ENCODE measurements at places on chromosomes 5 and 9.

- no peak for DNase-seq
Observed at GRCh38 chr9:70600506-70600905, 186.0 kb upstream of the KLF9 start.

- no peak for DNase-seq
Observed at GRCh38 chr5:10724781-10725507, 36.1 kb downstream of the DAP start.

DNA sequence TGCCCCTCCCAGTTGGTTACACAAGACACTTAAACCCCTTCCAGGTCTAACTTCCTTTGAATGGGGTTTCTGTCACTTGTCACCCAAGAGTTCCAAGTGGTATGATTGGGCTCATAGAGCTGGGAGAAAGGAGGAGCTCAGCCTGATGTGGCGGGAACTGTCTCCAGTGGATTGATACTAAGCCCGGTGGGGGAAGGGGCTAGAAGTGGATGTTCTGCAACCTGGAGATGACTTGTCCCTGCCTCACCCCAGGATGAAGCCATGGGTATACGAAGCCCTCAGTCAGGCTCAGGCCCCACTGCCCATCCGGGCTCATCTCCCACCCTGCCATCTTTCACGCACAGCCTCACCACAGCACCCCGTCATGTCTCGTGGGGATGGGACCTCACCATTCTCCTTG, 203.9 kb downstream of the CDK5RAP2 start:
- no peak for DNase-seq

- DNase-seq: no peak
Observed at GRCh38 chr9:22216730-22217172, 207.6 kb upstream of the CDKN2B start.

- DNase-seq: no peak
Observed at GRCh38 chr5:181028032-181028819, 11.8 kb upstream of the BTNL9 start.

DNA sequence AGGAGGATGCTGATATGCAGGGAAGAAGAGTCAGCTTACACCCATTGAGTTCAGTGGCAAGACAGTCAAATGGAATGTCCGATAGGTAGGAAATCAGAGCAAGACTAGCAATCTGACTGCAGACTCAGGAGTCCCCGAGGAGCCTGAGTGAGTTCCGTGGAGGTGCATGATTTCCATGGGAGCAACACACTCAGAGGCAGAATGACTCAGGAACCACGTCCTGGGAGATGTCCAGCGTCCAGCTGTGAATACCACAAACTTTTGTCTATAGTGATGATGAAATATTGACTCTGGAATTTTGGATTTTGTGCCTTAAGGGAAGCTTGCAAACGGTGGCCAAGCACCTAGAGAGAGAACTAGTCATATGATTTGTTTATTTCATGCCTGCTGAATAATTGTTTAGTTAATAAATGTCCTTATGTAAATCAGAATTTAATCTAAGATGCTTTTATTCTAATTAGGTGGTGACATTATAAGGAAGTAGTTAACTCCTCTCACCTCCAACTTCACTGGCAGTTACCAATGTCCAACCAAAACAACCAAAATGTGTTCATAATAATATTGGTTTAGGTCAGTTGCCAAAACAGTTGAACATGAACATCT, 100.4 kb downstream of the PDE4D start:
- no peak for DNase-seq

DNA sequence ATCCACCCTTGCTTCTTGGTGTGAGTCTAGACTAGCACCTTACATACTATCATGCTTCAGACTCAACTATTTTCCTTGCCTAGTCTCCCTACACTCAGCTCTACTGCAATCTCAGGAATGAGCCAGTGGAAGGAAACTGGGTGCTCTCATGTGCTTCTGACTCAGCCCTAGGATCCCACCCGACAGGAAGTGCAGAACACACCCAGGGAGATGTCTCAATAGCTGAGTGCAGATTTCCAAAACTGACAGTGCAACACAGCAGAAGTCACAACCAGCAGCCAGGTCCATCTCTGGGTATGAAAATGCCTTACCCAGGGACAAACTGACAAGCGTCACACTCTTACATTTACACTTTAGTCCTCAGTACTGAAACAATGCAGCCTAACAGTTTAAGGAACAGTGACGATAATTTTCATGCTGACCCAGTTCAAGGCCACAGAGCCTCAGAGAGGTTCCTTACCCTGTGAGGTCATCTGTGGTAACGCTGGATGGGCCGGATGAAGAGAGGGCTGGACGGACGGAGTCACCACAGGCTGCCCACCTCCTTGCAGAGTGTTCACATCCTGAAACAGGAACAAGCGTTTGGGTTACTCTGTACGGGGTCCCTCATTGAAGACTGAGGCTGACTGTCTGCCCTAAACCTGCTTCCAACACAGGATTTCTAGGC, 33.0 kb downstream of the FKBP15 start:
- peak; percentile 79 for DNase-seq

GRCh38 chr5:58761407-58761806, 178.5 kb downstream of the RAB3C start:
- no peak for DNase-seq

GRCh38 chr5:78355561-78355960, 4.9 kb upstream of the SCAMP1 start:
- DNase-seq: no peak

- DNase-seq: no peak
Observed at GRCh38 chr9:122060481-122060880, 32.6 kb downstream of the TTLL11 start.

GRCh38 chr9:137077758-137078693, 709 bp downstream of the UAP1L1 start:
- no peak for DNase-seq

GRCh38 chr5:137236252-137236651, 262.9 kb downstream of the SPOCK1 start:
- no peak for DNase-seq

- DNase-seq: no peak
Observed at GRCh38 chr9:135729480-135729879, 27.5 kb downstream of the KCNT1 start.

DNA sequence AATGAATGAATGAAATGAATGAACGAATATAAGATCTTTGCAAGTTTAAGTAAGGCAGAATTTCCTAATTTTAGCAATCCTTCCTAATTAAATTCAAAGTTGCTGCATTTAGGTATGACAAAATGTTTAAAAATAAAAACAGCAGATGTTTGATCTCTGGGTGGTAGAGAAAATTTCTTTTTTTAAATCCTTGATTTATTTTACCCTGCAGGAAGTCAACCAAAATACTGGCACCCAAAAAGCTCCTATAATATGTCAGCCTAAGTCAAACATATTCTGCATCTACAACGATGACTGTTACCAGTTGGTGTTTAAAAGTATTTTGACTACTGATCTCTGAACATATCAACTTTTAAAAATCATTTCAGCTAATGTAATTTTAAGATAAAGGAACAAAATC, 58.4 kb downstream of the TTC39B start:
- no peak for DNase-seq

- no peak for DNase-seq
Observed at GRCh38 chr5:139403418-139403786, 487 bp downstream of the SPATA24 start.

GRCh38 chr9:33381231-33381791, 21.1 kb downstream of the AQP7 start:
- no peak for DNase-seq

DNA sequence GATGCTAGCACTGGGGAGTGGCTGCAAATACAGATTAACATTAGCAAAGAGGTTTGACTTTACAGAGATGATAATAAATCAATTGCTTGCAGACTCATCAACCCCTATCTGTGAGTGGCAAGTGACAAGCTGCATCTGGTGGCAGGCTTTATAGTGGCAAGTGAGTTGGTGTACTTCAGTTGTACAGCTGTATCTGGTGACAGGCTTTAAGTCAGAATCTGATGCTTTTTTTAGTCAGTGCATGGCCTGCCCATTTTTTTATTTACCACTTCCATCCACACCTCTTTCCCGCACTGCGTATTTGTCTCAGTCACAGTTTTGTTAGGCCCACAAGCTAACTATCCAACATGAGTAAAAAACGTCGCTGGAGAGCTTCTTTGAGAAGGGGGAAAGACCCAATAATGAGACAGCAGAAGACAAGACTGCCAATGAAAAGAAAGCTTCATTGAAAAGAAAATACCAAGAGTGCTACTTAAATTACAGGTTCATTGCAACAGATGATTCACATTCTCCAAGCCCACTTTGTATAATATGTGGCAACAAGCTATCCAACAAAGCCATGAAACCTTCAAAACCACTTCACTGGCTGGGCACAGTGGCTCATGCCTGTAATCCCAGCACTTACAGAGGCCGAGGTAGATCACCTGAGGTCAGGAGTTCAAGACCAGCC, 23.1 kb downstream of the ANP32B start:
- no peak for DNase-seq

DNA sequence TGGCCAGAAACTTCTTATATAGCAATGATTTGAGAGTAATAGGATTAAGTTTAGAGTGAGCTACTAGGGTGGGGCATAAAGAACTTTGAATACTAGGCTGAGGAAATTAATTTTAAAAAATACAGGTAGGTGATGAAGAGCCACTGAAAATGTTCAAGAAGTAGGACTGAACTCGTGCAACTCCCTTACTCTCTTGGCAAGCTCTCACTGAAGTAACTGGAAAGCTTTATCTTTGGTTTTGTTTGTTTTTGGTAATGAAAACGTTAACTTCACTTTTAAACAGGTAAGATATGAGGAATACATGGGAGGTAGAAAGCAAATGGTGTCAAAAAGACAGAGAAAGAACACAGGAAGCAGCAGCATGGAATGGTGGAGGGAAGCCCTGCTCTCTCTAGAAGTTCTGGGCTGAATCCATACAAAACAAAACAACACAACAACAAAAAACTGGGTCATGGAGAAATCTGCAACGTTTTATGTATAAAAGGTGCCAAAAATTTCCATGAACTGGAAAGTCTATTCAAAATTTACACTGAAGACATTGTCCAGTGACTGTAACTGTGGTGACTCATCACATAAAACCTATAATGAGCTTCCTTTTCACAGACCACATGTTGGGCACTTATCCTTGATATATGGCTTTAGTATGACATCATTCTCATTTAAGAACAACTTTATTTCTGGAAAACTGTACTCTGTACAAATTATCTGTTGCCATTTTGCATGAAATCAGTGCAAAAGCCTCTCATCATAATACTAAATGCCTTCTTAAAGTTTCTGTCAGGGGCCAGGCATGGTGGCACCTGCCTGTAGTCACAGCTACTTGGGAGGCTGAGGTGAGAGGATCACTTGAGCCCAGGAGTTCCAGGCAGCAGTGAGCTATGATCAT, 91.2 kb upstream of the CHD1 start:
- peak; percentile 46 for DNase-seq

- no peak for DNase-seq
Observed at GRCh38 chr5:110475529-110475928, 250.9 kb downstream of the TMEM232 start.

DNA sequence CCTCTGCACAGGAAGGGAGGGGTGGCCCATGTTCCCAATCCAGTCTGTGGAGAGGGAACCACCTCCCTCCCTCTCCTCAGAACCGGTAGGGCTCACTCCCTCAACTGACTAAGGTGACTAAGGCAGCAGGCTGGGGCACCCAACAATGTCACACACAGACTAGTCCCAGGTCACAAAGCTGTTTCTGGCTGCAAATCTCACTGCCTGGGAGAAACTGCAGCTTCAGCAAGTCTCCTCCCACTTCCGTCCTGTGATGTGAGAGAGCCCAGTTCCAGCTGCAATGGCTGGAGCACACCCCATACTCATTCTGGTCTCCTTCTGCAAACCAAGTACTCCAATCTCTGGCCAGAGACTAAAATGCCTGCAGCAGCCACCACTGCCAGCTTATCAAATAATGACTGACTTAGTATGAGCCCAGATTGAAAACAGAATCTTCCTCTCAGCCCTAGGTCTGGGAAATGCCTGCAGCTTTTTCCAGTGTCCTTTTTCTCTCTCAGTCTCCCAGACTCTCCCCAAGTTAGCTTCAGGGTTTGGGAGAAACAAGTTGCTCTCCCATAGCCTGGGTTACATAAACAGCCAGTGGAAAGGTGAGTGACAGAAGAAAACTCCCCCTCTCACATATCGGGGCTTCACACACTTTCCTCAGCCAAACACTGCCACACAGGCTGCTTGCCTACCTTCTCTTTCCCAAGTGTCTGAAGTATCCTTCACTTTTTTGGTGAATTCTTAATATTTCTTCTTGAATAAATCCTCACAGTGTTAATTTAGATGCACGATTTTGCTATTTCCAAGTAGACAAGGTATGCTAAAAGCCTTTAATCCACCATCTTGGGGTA, 247.4 kb upstream of the RASA1 start:
- no peak for DNase-seq

- DNase-seq: no peak
Observed at GRCh38 chr5:133952729-133953567, 15.5 kb downstream of the C5orf15 start.

DNA sequence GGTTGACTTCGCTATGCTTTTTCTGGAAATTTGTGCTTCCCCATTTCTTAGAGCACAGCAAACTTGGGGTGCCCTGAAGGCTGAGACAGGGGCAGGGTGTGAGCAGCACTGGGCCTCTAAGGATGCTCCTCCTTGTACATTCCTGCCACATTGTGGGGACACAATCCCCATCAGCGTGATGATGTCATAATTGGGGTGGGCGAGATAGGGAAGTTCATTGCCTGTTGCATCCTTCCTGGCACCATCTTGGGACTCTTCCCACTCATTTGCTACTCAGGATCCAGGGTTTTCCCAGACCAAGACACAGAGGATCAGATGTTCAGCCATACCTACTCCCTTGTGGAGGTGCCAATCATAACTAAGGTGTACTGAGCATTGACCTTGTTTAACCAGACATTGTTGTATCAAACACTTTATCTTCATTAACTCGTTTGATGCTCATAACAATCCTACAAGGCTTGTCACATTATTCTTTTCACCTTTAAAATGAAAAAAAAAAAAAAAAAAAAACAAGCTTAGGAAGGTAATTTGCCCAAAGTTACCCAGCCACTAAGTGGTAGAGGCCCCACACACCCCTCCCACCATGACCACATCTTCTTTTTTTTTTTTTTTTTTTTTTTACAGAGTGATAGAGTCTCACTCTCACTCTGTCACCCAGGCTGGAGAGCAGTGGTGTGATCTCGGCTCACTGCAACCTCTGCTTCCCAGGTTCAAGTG, 87.6 kb downstream of the UGCG start:
- DNase-seq: no peak

GRCh38 chr5:103669615-103670014, 107.0 kb upstream of the NUDT12 start:
- DNase-seq: no peak

GRCh38 chr5:180820788-180821321, 18.2 kb upstream of the MGAT1 start:
- no peak for DNase-seq

- DNase-seq: no peak
Observed at GRCh38 chr5:124941051-124942049, 194.9 kb upstream of the ZNF608 start.

- DNase-seq: no peak
Observed at GRCh38 chr5:53017383-53017782, 28.2 kb downstream of the ITGA2 start.
